Activated gamma-delta T cell treated with anti-CD3 and anti-CD28 coated beads, Interleukin-2, amount 50 U/mL, for 16 hours (primary cell): ENCODE measurements at places on chromosomes 3 and 15.

DNA sequence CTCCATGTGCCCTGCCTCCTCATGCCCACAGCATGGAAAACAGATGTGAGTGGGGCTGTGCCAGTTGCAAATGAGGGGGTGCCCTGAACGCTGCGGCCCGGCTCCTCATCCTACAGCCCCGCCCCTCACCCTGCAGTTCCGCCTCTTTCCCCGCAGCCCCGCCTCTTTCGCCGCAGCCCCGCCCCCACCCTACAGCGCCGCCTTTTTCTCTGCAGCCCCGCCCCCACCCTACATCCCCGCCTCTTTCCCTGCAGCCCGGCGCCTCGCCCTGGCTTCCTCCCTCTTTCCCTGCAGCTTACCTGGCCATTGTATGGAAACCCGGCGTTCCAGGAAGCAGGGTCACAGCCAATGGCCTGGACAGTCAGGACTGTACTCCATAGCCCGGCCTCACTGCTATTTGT, 284.9 kb downstream of the TLE3 start:
- DNase-seq: no peak

- DNase-seq: no peak
These were observed 12.3 kb downstream of the ALPK3 start for GRCh38 chr15:84829428-84829827.

- DNase-seq: no peak
These were observed 144.0 kb downstream of the SMAD6 start for GRCh38 chr15:66846031-66846430.

- DNase-seq: no peak
These were observed 61.9 kb downstream of the MDFIC2 start for GRCh38 chr3:70250492-70250891.

DNA sequence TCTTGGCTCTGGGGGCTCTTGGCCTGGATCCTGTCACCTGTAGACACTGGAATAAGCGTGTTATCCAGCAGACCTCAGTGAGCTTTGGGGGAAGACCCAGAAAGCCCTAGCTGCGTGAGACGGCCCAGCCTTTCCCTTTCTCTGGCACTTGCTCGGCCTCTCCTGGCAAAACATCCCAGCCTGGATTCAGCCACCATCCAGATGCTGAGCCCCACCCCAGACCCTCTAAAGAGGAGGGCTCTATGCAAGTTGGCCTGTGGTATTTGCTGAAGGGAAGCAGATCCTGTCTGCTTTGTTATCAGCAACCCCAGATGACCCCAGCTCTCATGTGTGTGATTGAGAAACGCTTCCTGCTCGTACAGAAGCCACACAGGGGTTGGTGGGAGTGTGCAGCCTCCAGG, 267.2 kb downstream of the FAM43A start:
- DNase-seq: no peak

DNA sequence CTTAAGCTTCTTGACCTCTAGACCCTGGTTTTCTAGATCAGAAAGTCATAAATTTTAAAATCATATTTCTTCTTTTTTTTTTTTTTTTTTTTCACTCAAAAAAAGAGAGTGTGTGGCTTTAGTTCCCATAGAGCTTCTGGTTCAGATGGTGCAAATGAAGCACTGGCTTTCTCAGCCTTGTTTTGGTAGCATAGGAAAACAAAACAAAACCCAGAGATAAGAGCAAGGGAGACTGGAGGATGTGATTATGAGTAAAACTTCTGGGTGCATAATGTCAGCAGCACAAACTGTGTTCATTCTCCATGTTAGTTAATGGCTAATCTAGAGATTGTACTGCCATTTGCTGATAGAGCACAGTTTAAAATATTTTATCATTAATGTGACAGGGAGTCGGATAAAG, 55.4 kb downstream of the RARB start:
- DNase-seq: no peak

GRCh38 chr3:71444028-71444860, 139.3 kb downstream of the FOXP1 start:
- DNase-seq: peak; percentile 49

DNA sequence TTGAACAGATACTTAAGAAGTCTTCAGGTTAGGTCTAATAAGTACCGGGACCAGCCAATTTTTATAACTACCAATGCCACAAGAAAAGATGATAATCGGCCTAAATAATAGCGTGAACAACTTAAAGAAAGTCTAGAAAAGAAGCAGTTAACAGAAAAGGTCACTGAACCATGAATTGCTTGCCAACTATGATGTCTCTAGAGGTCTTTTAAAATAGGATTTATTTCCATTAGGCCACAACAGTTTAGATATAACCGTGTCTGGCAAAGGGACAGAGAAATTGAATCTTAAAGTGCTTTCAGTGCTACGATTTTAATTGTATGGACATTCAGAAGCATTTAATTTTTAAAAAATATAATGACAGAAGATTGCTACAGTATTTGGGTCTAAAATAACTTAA, 1070.4 kb downstream of the ROBO1 start:
- no peak for DNase-seq

GRCh38 chr3:15989419-15989818, 185.1 kb upstream of the GALNT15 start:
- no peak for DNase-seq
